ENCODE measurements at places on chromosomes 16 and 17.

DNA sequence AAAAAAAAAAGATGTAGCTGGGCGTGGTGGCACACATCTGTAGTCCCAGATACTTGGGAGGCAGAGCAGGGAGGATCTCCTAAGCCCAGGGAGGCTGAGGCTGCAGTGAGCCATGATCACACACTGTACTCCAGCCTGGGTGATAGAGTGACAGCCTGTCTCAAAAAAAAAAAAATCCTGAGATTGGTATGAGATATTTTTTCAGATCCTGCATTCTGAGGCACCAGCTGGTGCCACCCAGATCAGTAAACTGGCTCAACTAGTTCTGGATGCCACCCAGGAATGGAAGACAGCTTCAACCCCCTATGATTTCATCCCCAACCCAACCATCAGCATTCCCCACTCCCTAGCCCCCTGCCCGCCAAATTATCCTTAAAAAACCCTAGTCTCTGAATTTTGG is 7.1 kb upstream of the GJC1 start:
- DNase-seq, result no peak

DNA sequence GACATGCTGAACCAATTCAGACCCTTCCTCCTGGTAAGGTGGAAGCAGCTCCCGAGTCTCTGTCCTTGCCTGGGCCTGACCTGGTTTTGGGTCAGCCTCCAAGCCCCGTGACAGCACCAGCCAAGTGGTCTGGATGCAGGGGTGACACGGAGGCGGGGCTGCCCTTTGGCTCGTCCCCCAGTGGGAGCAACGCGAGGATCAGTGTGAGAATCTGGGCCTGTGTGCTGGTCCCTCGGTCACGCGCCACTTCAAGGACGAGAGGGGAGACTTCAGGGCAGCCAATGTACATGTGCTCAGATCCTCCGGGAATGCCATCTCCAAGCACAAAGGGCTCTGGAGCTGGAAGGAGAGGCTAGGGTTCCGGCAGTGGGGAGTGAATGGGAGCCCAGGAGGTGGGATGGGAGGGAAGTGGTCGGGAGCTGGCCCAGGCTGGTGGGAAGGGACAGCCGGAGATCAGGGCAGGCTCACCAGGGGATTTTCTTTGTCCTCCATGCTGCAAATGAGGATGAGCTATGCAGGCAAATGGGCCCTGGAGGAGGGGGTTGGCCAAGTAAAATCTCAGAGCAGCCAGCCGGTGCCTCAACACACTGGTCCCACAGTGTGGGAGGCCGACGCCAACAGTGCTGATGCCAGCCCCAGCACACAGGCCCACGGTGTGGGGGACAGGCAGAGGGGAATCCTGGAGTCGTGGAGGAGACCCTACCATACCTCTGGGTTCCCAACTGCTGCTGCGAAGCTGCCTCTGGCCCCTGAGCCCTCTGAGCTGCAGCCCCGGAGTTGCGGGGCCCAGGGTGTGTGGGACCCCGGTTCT is 4.2 kb upstream of the NDRG4 start:
- no peak for DNase-seq

DNA sequence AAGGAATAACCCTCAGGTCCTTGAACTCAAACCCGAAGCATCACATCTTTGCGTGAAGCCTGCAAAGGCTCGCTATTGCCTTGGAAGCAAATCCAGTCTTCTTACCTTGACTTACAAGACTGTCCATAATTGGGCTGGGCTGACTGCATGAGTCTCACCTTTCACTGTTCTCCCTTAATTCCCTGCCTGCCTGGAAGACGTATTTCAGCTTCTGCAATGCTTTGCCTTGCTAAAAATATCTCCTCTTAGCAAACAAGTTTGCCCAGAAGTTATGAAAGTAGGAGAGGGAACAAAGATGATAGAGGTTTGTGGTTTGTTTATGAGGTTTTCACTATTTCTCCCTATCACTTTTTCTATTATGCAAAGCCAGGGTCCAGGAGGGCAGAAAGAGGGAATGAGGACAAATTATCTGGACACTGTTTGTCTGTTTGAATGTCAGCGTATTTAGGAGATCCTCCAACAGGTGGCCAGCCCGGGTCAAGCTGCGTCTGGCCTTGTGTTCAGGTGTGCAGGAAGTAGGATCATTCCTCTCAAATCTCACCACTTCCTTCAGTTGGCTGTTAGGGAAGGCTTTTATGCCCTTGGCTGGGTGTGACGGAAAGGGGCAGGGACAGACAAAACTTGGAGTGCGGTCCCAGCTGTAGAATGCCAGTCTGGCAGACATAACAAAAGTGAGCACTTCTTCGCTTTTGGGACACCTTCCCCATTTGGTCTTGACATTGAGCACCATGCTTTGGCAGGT is 488.9 kb downstream of the CDH13 start:
- no peak for DNase-seq

GRCh38 chr17:63517825-63518534 is 5.2 kb upstream of the KCNH6 start:
- no peak for DNase-seq

- DNase-seq, result peak; percentile 35
These were observed 1.2 kb downstream of the CNTNAP1 start for GRCh38 chr17:42683407-42684034.

- no peak for DNase-seq
These were observed 15.2 kb upstream of the SKAP1 start for GRCh38 chr17:48445248-48445620.

GRCh38 chr16:12208341-12209035 is 232.0 kb downstream of the SNX29 start:
- DNase-seq, result no peak

GRCh38 chr16:50351952-50352351 is 16.8 kb downstream of the BRD7 start:
- DNase-seq, result no peak

DNA sequence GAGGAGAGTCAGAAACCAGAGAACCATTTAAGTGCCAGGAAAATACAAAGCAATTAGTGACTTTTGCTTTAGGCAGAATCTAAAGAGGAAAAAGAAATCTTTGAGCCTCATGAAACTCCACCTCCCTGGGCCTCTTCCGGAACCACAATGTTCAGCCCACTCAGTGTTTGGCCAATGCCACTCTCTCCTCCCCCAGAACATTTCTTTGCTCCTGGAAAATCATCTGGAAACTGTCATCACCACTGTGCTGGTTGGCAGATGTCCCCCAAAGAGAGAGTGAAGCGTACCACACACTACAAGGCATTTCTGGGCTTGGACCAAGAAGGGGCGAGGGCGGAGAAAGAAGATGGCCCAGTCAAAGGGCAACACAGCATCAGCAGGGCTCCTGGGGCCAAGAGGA is 7.1 kb upstream of the SOX9 start:
- no peak for DNase-seq

DNA sequence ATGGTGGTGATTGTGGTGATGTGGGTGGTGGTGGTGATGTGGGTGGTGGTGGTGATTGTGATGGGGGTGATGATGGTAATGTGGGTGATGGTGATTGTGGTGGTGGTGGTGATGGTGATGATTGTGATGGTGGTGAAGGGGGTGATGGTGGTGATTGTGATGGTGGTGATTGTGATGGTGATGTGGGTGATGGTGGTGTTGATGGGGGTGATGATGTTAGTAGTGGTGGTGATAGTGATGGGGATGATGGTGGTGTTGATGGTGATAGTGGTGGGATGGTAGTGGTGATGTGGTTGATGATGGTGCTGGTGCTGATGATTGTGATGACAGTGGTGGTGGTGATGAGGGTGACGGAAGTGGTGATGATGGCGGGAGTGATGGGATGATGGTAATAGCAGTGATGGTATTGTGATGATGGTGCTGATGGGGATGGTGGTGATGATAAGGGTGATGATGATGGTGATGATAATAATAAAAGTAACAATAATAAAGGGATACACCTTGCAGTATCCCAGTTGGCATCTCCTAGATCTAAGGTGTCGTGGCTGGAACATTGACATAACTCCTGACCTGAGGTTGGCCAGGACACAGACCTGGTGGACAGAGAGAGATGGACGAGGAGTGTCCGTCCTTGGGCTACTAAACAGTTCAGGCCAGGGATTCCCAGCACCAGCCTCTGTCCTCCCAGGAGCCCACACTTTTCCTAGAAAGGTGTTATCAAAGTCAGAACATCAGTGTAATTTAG is 344.5 kb downstream of the SEC14L1 start:
- DNase-seq, result no peak

- no peak for DNase-seq
These were observed 4.1 kb downstream of the SLFN12 start for GRCh38 chr17:35428229-35428628.

DNA sequence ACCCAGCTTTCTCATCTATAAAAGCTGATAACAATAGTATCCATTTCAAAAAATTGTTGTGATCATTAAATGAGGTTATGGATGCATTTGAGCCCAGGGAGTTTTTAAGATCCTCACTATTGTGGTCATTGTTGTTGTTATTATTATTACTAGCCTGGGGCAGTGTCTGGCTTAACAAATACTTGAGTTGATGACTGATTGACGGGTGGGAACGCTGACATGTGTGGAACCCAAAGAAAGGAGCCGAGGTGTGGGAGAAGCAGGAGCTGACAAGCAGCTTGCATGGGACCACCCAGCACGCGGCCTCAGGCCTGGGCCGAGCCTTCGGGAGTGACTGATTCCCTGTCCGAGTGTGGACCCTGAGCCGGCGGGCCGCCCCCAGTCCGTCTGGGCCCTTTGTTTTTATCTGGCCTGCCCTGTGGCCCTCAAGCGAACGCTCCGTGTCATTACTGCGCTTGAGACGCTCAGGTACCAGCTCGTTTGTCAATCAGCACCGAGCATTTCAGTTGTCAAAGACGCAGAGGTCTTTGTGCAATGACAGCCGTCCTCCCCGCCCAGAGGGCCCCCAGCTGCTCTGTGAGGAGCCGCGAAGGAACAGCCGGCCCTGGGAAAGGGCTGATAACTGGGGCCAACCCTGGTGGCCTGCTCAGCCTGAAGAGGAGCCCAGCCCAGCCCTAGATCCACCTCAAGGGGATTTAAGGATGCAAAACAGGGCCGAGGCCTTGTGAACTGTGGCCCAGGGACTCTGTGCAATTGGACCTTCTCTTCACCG is 132.9 kb upstream of the FOXF1 start:
- DNase-seq, result no peak

GRCh38 chr16:18942061-18942460 is 15.9 kb upstream of the SMG1 start:
- DNase-seq, result no peak

DNA sequence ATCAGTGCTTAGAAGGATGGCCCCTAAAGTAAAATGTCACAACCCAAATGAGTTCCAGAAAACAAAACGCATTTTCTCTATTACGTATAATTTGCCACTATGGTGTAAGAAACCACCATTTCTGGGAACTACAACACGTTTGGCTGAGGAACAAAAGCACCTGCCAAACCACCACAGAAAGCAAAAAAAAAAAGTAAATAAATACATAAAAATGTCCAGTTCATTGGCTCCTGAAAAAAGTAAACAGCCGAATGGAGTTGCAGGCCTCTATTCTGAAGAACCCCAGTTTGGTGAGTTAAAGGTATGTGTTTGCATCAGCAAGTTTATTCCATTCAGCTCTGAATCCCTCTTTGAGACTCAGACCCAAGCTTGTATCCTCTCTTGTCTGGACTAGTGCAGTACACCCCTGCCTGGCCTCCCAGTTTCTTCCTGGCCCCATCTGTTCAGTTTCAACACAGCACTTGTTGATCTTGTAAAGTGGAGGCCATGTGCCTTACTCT is 36.9 kb downstream of the ERN1 start:
- no peak for DNase-seq

DNA sequence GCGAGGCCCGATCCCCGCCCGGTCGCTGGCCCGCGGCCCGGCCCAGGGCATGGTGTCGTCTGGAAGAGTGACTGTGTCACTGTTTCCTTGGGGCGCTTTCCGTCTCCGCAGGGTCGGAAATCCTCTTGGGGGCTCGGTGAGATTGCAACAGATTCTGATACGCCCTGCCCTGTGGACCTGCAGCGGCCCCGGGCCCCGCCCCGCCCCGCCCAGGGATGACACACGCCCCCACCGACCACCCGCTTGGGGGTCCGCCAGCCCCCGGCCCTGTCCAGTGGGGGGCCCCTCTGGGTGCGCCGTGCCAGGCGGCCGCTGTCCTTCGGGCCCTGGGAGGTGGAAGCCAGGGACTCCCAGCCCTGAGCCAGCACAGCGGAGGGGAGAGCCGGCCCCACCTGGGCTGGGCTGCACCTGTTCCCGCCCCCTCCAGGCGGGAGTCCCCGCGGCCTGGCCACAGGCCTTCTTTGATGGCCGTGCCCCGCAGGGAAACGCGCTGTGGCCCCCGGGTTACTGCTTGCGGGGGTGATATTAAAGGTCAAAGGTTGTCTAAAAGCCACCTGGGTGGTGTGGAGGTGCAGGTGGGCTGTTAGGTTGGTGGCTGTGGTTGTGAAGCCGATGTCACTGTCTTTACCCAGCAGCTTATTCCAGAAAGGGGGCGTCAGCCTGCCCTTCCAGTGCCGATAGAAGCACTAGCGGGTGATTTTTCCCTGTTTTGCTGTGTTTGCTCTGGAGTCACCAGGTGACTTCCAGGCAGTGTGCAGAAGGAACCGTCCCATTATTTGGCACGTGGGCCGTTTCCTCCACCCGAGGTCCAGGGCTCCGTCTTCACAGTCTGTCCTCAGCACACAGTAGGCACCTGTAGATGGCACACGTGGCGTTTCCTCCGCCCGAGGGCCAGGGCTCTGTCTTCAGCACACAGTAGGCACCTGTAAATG is 752 bp downstream of the TBC1D24 start:
- peak; percentile 66 for DNase-seq

GRCh38 chr17:5210091-5210490 is 18.4 kb upstream of the ZNF594 start:
- no peak for DNase-seq

DNA sequence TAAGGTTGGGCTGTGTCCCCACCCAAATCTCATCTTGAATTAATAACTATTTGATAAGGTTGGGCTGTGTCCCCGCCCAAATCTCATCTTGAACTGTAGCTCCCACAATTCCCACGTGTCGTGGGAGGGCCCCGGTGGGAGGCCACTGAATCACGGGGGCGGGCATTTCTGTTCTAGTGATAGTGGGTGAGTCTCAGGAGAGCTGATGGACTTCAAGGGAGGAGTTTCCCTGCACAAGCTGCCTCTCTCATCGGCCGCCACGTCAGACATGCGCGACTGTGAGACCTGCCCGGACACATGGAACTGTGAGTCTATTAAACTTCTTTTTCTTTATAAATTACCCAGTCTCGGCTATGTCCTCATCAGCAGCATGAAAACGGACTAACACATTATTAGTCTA is 44.9 kb upstream of the METRNL start:
- no peak for DNase-seq

DNA sequence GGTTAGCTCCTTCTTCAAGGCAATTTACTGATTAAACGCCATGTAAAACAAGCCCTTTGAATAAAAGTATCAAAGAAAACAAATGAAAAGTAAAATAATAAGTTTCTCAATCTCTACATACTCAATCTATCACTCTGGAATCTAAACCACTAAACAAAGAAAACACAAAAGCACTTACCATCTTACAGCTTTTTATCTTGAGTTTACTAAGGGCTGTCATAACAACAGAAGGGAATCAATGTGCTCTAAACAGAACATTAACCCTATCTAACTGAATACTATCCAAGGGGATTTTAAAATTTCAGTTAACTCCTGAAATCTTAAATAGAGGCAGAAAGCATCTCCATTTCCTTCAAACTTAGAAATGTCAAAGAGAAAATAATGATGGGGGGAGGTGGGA is 3.4 kb downstream of the SKA2 start:
- DNase-seq, result no peak

- DNase-seq, result no peak
These were observed 18.0 kb downstream of the CNGB1 start for GRCh38 chr16:57952909-57953308.

GRCh38 chr17:60599220-60599619 is 773 bp upstream of the PPM1D start:
- no peak for DNase-seq

- no peak for DNase-seq
These were observed 5.8 kb downstream of the RIPOR1 start for GRCh38 chr16:67534431-67534830.
